Chondrocyte (in vitro differentiated cells): ENCODE measurements at places on chromosomes 6 and 20. TPM values are rescaled to one million over a fixed set of nuclear protein-coding genes. Genes with fewer than 3 reads are reported as not detected.

C20orf204 gene
- total RNA-seq: 0.77 to 3.3 TPM (median 0.97 TPM) in 3 replicates

SIGLEC1 gene
- 0.08 TPM in 1 of 3 replicates, not detected in the others for total RNA-seq

FNDC1 gene
- 10.5 to 13.8 TPM (median 12.8 TPM) in 3 replicates for total RNA-seq

TJAP1 gene
- total RNA-seq: 27.7 to 35.3 TPM (median 31.0 TPM) in 3 replicates

RAD21L1 gene
- total RNA-seq: not detected in 3 replicates

SLC17A1 gene
- total RNA-seq: not detected in 3 replicates
